ENCODE measurements at places on chromosomes 13 and 19.
A peak's percentile ranks its signal among the peaks of the same experiment; 100 is the strongest.

DNA sequence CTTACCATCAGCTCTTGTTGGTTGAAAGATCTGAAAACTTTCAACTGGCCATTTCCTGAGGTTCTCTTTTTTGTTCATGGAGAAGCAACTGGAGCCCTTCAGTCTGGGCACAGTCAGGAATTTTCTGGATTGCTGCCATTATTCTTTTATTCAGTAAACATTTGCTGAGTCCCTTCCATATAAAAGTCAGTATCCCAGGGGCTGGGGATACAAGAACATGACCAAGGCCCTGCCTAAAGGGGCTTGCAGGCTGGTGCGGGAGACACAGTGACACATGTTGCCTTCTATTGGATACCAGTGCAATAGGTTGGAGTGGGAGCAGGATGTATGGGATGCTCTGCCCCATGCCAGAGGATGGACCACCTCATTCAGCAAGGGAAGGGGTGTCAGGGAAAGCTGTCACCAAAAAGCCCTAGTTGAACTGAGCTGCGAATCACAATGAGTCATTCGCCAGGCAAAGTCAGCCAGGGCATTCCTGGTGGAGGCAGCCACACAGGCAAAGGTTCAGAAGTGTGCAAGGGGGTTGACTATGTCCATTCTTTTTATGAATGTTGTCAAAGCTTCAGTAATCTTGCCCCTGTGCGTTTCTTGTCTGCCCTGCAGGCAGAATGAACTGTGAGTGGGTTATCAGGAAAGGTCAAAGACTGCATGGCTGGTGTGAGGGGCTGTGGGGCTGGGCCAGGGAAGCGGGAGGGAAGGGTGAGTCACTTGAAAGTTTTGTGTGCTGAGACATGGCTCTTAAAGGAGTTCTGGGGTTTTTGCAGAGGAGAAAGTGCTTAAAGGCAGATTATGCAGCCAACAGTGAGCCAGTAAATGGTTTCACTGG lies 395.9 kb downstream of the KCNRG start:
- peak; percentile 97 for DNase-seq

DNA sequence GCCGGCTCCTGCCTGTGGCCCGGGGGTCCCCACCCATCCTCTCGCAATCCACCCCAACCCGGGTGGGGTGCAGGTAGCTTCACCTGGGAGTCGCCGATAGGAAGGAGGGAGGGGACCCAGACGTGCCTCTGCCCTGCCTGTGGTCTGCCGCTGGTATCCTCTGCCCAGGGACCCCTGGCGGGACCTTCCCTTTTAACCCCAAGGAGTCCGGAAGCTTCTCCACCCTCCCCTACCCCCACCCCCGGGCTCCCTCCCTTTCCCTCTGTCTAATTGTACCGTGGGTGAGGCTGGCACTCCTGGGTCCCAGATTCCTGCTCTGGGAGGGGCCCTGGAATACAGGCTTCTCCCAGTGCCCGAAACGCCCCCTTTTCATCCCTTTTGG lies at the start of gene KLK10:
Gene KLK10 (minus strand): TSS at position 166 of the 382 bp plus-strand sequence. CDS start 579 bp downstream, outside the sequence.
- no peak for DNase-seq

- peak; percentile 62 for DNase-seq
These were observed 11.8 kb upstream of the SHD start for GRCh38 chr19:4267101-4267900.

- no peak for DNase-seq
These were observed 40.5 kb downstream of the MIPEP start for GRCh38 chr13:23848646-23849141.

- no peak for DNase-seq
These were observed 18.5 kb downstream of the MYBPC2 start for GRCh38 chr19:50451223-50451534.

GRCh38 chr13:108304170-108305016 lies 34.9 kb downstream of the TNFSF13B start:
- no peak for DNase-seq

DNA sequence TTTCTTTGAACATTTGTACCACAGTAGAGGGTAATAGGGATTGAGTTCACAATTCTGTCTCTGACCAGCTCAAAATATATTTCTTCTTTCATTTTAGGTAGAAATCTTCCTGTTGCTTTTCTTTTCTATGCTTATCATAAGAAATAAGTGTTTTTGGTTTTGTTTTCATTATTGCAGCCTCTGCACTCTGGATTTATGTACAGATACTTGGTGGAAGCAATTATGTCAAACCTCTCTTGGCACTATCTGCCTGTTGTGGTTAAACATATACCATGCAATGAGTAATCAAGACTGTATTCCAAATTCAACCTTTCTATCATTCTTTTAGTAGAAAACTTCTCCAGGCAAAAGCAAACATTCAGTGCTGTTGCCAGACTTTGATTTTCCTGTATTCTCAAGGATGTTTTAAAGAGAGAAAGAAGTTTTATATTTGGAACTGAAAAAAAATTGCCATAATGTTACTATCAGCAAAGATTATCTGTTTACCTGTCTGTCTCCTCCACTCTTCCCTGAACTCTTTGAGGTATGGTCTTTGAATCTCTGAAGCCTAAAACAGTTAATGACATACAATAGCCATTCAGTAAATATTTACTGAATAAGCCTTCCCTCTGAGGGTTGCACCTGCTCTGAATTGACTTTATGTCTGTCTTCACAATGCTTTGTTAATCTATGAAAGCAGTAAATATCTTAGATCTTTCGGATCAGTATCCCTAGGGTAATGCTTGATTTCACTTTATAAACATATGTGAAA lies 612.5 kb upstream of the PRR20A start:
- DNase-seq, result no peak

GRCh38 chr13:49792550-49793324 lies at the start of gene KPNA3:
TSS of gene KPNA3 (minus strand) at chr13:49792682. CDS start at chr13:49792506, 176 bp downstream.
- peak; percentile 92 for DNase-seq

GRCh38 chr13:104021806-104022397 lies 955.7 kb upstream of the SLC10A2 start:
- DNase-seq, result no peak

DNA sequence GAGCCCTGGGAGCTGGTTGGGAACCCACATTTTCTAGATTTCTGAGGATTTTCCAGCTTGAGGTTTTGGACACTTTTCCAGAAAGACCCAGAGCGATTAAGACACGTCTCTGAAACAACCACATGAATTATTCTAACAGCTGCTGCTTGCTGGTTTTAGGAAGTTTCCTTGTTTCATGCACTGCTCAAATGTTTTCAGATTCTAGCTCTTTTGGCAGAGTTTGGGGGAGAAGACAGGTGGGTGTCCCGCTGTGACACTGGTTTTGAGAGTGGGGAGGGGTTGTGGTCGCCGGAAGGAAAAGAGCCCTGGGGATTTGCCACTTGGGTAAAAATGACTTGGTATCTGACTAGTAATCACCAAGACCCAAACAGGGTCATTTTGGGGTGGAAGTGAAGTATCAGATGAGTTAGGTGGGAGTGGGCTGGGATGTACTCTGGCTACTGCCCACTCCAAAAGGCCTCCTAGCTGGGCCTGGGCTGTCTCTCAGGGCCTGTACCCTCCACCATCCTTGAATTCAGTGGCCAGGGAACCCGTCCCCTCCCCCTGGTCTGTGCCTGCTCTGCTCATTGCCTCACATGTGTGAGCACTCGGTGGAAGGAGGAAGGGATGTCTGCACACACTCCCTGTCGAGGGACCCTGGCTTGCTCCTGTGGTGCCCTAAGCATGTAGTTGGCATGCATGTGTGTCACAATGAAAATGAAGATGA lies 13.2 kb downstream of the GATAD2A start:
- DNase-seq, result no peak

DNA sequence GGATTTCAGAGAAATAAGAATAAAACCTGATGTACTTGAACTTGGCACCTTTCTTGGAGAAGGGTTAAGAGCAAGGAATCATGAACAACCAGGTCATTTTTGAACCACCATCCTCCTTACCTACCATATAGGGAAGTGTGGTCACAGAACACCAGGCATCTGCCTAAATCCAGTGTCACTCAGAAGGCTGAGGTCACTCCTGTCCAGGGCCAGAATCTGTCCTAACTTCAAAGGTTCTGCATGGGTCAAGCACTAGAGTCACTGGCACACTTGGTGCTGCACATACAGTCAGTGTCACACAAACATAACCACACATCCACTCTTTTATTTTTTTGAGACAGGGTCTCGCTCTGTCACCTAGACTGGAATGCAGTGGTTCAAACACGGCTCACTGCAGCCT lies 1.6 kb downstream of the ZNF565 start:
- DNase-seq, result no peak

- no peak for DNase-seq
These were observed 30.5 kb upstream of the USPL1 start for GRCh38 chr13:30587231-30587630.

GRCh38 chr19:3007975-3008374 lies 21.1 kb downstream of the TLE2 start:
- DNase-seq, result no peak

DNA sequence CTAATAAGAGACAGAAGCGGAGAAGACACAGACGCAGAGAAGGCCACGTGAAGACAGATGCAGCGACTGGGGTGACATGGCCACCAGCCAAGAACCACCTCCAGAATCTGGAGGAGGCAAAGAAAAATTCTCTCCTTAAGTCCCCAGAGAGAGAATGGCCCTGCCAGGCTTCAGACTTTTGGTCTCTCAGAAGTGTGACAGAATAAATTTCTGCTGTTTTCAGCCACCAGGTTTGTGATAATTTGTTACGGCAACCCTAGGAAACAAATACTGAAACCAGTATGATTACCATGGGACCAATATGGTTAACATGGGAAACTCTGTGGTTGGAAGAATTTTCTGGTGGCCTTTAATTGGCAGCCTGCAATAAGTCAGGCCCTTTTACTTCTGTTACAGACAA lies 63.9 kb upstream of the DOCK9 start:
- DNase-seq, result no peak

DNA sequence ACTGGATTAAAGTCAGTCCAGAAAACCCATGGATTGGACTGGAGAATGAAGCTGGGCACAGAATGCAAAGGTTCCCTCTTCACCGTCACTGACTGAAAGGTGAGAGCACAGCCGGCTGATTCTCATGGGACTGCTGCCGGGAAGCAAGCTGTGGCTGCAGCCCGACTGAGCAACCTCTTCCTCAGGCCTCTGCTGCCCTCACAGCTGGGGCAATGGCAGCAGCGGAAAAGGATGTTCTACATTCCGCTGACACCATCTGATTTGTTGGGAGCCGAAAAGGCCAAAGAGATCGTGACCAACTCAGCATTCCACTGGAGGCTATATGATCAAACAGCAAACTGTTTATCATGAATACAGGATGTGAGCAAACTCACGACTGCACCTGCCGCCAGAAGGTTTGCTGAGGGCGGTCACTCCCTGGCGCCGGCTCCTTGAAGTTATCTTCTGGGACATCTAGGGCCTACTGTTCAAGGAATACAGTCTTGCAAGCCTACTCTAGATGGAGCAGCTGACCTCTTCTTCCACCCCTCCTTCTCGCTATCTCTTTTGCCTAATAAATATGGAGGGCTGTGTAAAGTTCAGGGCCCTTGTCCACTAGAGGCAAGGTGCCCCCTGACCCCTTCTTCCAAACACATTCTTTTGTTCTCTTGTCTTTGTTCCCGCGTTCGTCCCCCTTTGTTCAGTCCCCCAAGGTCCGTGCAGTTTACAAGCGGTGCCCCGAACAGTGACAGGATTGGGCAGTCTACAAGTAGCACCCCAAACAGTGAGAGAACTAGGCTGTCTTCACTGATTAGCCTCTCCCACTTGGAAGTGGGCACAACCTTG lies 19.6 kb upstream of the SIGLEC6 start:
- DNase-seq, result peak; percentile 49

- no peak for DNase-seq
These were observed 2.4 kb downstream of the PAK4 start for GRCh38 chr19:39127812-39128515.

DNA sequence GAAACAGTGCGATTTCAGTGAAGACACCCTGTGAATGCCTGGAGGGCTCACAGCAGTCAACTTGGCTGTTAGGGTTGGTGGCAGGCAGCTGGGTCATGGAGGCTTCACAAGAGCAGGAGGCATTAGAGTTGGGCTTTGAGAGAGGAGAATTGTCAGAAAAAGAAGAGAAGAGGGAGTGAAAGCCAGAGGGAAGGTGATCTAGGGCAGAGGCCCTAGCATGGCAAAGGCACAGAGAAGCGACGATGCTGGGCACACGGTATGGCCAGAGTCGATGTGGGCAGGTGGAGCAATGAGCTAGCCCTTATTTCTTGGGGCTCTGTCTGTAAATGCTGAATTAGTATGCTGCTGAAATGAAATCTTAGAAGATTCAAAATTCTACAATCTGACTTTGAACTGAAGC lies 52.6 kb upstream of the OLFM4 start:
- no peak for DNase-seq

GRCh38 chr13:94030415-94031119 lies 448.9 kb downstream of the DCT start:
- DNase-seq, result no peak

DNA sequence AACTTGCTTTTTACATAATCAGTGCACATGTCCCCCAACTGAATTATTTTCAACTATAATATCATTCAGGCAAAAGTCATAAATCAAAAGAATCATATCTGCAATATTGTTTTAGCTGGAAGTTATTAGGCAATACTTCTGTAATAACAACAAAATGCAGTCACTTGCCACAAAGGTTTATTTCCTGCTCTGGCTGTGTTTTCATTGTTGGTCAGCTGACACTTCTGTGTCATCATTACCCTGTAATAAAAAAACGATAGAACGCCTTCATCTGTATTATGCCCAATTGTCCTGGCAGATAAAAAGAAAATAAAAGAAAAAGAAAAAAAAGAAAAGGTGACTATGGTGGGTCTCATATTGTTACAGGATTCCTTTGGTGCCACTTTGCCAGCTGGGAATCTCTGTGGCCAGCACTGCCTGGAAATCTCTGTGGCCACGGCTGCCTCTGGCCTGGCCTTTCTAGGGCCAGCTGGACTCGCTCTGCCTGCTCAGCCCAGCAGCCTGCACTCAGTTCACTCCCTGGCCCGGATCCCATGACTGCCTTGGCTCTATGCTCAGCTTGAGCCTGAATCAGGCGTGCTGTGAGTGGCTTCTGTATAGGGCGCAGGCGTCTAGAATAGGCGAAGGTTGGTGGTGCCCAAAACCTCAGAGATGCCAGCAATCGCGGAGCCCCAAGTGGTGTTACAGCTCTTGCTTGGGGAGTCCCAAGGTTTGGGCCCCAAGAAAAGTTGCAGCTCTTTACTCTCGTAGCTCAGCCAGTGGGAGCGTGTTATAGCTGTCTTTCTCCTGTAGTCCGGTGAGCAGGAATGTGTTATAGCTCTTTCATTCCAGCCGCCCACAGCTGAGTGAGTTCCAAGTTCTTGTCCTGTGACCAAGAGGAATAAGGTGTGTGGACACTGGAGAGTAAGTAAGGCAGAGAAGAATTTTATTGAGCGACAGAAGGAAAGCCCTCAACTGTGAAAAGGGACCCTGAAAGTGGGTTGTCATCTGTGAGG lies 1227.1 kb downstream of the SLITRK1 start:
- DNase-seq, result peak; percentile 37
